ENCODE measurements at places on chromosomes 7 and 10.

DNA sequence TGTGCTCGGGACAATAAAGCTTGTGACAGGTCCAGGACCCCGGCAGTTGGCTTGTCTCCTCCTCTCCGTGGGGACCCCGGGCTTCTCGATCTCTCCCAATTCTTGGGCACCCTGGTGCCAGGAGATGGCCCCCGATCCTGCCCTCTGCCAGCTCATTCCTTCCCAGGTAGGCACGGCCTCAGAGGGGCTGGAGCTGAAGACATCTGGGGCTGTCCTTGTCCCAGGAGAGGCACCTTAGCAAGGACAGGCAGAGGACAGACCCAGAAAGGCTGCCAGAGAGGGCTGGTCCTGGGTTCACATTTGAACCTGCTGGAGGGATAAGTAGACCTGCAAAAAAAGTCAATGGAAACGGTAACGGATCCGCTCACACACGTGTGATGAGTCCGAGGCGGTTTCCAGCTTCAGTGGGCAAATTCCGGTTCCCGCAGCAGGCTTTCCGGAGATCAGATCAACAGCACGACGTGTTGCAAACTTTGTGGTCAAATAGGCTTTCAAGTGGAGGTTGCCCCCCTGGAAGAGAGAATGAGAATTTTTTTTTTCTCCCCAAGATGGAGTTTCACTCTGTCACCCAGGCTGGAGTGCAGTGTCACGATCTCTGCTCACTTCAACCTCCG, 47.7 kb upstream of the GTF2IRD1 start:
- no peak for DNase-seq

DNA sequence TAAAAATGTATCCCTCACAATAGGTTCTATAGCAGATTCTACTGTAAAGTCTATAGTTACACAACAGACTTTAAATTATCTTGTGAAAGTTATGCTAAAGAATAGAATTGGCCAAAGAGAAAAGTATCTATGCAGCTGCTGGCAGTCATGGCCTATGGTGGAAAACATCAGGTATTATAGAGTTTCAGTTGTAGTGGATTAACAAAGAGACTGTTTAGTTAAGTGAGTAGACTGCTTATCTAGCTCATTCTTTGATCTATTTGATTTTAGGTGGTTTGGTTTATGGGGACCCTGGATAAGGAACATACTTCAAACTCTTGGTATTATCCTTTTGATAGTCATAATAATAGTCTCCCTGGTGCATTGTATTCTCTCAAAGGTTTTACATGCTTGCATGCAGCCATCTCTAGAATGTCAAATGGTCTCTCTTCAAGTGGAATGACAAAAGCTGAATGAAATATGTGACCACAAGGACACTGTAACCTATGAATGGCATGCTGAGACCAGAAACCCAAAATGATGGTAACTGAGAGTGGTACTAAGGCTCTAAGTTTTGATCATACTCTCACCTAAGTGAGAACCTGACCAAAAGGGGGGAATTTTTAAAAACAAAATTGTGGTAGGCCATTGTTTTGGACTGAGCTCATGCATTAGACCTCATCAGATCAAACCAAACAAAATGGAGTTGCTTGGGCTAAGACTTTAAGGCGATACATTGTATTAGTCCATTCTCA, 54.9 kb upstream of the NAMPT start:
- DNase-seq = no peak

DNA sequence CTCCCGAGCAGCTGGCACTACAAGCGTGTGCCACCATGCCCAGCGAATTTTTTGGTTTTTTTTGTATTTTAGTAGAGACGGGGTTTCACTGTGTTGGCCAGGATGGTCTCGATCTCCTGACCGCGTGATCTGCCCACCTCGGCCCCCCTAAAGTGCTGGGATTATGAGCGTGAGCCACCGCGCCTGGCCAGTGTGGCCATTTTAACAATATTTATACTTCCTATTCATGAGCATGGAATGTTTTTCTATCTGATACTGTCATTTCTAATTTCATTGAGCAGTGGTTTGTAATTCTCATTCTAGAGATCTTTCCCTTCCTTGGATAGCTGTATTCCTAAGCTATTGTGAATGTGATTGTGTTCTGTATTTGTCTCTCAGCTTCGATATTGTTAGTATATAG, 96.2 kb downstream of the GLCCI1 start:
- no peak for DNase-seq

- DNase-seq = no peak
These were observed 40.6 kb upstream of the PIK3CG start for GRCh38 chr7:106824458-106824857.

DNA sequence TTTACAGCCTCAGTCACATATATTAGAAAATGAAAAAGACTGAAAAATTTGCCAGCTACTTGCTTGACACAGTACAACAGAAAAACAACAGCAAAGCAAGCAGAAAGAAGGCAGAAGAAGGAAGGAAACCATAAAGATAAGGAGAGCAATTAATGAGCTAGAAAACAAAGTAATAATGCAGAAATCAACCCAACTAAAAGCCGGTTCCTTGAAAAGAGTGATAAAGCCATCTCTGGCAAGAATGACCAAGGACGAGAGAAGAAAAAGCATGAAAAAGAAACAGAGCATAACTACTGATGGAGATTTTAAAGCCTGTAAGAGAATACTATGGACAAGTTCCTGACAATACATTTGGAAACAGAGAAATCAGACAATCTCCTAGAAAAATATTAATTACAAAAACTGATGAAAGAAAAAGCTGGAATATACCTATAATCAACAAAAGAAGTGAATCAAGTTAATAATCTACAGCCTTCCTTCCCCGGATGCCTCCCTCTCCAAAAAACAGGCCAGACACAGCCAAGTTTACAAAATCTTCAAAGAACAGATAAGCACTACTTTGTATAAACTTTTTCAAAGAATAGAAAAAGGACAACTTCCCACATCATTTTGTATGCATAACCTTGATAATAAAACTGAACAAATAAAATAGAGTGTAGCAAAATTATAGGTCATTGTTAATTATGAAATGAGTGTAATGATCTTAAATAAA, 204.0 kb downstream of the BAMBI start:
- DNase-seq = no peak

- DNase-seq = no peak
These were observed 41.2 kb downstream of the COL13A1 start for GRCh38 chr10:69842882-69843281.

GRCh38 chr10:21020545-21020944, 123.4 kb upstream of the NEBL start:
- DNase-seq = no peak

DNA sequence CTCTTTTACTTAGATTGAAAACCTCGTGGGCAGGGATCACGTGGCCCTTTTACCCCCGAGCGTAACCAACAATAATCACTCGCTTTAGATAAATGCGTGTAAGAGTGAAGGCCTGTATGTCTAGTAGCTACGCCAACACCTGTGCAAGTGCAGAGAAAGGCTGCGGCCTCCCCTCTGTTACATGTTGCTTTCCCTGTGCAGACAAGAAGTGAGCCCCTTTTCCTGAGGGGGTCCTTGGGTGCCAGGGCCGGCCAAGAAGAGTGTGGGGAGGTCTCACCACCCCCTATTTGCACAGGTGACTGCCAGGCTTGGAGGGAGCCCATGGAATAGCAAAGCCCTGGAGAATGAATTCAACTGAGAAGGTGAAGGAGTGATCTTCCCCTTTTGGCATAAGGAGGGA, 35.6 kb upstream of the CNPY1 start:
- no peak for DNase-seq

DNA sequence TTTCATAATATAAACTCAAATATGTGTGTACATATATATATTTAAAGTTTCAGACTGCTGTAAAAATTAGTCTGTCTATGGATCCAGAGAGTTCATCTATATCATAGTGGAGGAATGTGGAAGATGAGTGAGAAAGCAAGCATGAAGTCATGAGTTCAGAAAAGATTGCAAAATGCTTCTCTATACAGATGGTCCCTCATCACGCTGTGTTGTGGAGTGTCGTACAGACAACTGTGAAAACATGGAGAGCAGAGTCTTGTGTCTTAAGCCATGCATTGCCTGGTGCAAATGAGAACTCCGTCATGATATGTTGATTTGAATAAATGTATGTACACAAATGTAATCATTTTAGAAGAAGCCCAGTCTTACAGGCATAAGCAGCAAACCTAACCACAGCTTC, 316.9 kb downstream of the CNTNAP2 start:
- no peak for DNase-seq

All from naive B cell (primary cell).